ENCODE measurements at places on chromosomes 7 and 10.

GRCh38 chr10:46523962-46524471, 32.4 kb downstream of the GPRIN2 start:
- DNase-seq, result no peak

DNA sequence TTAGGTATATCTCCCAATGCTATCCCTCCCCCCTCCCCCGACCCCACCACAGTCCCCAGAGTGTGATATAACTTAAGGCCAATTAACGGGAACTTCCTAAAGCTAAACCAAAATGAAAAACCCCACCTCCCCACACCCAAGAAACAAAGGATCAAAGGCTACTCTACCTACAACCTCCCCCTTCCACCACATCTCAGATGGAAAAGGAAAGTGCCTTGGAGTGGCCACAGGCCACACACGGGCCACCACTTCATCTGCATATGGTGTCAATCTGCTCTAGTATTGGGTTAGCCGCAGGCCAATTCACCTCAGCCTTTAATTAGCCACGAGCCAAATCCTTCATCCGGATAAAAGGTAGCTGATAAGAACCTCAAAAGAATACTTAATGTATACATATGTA, 19.6 kb downstream of the CSTF2T start:
- DNase-seq, result no peak

DNA sequence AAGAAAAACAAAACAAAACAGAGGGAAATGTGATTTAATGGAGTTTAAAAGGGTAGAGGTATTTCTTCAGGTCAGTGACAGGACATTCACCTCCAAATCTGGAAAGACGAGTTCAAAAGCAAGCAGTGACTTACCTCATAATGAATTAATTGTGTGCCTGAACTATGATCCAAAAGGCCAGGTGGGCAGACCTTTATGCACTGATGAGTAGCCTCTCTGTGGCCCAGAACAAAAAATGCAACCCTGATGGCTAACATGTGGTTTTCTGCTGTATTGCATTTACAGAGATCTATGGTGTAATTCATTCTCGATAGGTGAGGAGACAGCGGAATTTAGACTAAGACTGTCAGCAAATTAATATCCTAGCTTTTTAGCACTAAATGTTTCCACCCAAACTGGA, 142.0 kb downstream of the HDAC9 start:
- DNase-seq, result no peak

DNA sequence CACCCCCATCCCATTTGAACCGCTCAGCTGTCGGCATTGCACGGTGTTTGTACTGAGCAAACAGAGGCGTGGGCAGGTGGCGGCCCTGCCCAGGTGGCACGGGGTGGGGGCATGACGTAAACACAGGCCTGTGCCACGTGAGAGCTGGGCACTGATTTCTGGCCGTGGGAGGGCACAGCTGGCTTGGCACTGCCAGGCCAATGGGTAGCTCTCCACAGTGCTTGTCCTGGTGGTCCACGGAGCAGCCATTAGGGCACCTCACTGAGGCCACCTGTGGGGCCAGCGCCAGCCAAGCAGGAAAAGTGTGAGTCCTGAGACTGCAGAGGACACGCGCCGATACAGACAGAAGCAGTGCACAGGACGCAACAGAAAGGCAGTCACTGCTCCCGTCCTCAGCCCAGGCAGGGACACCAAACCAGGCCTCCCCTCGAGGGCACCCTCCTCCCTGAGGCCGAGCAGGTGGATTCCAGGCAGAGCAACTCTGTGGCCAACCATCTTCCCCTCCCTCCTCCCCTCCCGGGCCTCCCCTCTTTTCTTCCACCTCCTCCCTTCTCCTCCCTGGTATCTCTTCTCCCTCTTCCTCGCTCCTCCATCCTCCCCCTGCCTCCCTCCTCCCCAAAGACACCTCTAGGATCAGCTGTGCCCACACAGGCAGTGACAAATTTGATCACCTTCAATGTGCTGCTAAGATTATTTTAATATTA, 258.7 kb downstream of the ELFN1 start:
- DNase-seq, result no peak

DNA sequence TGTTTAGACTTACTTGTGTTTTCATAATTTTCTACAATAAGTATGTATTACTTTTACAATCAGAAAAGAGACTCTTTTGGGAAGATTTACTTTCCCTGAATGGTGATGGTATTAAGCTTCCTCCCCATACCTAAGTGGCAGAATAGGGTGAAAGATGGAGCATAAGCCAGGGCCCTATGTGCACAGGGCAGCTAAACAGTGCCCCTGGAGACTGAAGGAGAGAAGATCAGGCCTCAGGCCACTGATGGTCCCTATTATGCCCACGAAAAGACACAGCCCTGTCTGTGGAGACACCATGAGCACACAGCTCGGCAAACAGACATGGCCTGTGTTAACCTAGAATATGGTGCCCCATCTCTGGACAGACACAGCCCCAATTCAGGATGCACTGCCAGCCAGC, 139.4 kb downstream of the OAT start:
- no peak for DNase-seq

- DNase-seq, result no peak
These were observed 98.5 kb downstream of the WDR11 start for GRCh38 chr10:120949609-120950031.

- DNase-seq, result no peak
These were observed 30.0 kb downstream of the GTF2IRD1 start for GRCh38 chr7:74483402-74484336.

DNA sequence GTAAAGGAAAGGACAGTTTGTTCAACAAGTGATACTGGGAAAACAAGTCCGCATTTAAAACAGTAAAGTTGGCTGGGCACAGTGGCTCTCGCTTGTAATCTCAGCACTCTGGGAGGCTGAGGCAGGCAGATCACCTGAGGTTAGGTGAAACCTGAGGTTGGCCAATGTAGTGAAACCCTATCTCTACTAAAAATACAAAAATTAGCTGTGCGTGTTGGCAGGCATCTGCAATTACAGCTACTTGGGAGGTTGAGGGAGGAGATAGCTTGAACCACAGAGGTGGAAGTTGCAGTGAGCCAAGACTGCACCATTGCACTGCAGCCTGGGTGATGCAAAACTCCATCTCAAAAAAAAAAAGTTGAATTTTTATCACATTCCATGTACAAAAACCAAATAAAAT, 35.7 kb downstream of the ZNF92 start:
- no peak for DNase-seq

- no peak for DNase-seq
These were observed 57.5 kb upstream of the PTPN12 start for GRCh38 chr7:77479536-77480088.

DNA sequence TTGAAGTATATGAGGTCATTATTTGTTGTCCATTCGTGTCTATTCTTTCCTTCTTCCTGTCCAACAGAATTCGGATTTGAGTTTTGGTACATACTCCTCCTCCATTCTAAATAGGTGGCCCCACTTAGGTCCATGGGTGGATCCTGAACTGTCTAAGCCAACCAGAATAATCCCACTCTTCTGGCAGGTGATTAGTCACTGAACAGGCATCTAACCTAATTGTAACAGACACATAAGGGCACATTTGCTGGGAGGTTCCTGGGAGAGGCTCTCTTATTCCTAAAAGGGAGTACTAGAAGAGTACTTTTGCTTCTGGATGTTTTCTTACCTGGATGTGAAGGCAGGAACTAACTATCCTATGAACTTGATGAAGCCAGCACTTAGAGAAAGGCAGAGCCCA, 16.8 kb downstream of the LRRC72 start:
- DNase-seq, result no peak

DNA sequence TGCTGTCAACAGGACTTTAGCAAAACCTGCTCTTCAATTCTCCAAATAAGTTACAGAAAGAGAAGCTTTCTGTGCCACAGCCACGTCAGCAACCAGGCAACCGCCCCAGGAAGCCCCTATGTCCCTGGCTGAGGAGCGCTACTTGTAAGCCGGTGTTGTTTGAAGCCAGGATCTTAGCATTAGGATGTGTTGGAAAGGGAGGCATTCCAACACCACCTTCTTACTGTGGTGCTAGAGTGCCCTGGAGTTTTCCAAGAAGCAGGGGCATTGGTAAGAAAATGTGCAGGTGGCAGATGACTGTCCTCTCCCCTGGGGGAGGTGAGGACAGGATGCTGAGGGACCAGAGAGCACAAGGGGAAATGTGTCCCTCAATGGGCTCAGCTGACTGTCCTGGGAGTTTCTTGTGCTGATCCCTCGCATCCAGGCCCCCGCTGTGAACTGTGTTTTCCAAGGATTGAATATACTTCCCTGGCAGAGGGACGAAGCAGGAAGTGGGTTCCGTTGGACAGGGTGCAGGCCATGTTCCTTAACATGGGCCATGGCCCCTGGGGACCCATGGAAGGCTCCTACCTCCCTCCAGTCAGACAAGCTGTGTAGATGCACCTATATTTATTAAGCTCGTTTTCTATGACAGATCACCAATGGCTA, 139.6 kb upstream of the GDF10 start:
- no peak for DNase-seq

DNA sequence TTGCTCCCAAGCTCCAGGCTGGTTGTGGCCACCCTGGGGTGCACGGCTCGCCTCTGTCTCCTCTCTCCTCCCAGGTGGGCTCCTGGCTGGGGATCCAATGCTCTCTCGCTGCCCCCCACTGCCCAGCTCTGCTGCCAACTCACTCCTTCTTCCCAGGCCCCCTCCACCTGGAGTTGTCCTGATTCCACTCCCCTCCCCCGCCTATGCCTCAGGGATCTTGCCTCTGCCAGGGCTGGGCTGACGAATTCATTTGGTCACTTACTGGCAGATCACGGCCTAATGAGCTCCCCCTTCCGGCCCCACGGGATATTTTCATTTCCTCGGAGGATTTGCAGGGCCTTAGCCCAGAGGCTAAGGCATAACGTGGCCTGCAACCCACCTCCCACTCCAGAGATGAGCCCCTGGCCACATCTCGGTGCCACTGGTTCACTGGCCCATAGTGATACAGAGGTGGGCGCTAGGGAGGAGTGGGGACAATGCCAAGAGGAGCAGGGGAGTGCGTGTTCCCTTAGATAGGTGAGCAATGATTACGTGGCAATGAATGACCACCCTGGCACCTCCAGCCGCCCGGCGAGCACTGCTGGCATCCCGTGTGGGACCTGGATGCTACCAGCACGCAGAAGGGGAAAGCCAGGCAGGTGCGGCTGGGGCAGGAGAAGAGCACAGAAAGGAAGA, 344.6 kb upstream of the SHH start:
- DNase-seq, result peak; percentile 4

DNA sequence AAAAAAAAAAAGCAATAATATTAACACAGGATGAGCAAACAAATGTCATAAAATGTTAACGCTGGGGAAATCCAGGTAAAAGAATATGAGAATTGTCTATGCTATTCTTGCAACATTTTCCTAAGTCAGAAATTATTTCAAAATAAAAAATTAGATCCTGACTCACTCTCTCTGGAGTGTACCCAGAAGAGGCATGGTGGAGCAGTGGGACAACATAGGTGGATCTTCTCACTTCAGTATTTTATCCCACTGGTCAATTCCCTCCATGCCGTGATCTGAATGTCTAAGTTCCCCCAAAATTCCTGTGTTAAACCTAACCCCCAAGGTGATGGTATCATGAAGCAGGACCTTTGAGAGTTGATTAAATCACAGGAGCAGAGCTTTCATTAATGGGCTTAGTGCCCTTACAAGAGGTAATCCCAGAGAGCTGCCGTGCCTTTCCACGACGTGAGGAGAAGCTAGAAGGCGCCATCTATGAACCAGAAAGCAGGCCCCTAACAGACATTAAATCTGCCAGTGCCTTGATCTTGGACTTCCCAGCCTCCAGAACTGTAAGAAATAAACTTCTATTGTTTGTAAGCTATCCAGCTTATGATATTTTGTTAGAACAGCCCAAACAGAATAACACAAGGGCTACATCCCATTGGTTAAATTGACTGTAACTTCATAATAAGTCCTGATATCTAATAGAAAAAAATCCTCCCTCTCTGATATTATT, 35.2 kb downstream of the USP6NL start:
- DNase-seq, result no peak

DNA sequence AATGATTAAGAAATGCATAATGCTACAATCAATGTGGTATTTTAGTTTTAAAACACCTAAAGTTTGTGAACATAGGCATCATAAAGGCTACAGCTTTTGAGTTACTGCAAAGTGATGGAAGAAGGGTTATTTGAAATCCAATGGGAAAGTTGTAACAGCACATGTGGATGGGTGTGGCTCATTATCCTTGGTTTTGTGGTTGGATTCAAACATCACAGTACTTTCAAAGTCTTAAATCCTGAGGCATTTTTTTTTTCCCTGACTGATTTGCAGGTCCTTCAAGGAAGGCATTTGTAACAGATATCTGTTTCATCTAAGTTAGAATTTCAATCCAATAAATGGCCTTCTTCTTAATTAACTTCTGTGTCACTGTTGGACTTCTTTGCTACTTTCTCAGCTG, 9.8 kb upstream of the SHTN1 start:
- DNase-seq, result no peak

DNA sequence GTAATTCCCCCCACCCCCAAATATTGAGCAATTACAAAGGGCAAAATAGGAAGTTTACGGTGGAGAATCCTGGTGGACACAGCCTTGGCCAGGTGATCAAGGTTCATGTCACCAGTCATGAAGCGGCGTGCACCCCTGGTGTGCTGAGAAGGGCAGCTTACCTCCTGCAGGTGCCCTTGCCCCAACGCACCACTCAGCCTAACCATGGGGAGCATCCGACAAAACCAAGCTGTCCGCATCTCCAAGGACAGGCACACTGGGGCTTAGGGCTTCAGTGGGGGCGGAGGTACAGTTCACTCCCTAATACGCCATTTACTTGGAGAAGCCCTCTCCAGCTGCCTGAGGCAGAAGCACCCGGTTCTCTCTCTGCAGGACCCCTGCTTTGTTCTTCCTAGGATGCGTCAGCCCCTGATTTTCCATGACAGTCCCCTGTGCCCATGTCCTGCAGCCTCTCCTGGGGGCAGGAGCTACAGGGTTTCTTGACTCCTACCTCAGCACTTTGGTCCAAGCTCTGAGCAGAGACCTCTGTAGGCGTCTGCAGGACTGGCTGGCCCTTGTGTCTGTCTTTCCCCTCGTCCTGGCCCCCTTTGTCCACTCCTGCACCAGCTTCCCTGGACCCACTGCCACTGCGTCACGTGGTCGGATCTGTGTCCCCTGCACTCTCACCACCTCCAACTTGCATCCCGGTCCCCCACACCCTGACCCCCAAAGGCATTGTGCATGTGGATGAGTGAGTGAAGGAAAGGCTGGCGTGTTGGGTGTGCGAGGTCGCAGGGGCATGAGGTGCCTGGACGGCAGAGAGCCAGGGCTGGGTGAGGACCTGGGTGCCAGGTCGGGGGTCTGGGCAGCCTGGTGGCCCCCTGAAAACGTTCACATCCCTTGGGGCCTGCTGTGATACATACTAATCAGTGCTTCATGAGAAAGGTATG, 113.7 kb downstream of the LHPP start:
- DNase-seq, result no peak

GRCh38 chr10:13613519-13613918, 26.8 kb downstream of the PRPF18 start:
- no peak for DNase-seq

DNA sequence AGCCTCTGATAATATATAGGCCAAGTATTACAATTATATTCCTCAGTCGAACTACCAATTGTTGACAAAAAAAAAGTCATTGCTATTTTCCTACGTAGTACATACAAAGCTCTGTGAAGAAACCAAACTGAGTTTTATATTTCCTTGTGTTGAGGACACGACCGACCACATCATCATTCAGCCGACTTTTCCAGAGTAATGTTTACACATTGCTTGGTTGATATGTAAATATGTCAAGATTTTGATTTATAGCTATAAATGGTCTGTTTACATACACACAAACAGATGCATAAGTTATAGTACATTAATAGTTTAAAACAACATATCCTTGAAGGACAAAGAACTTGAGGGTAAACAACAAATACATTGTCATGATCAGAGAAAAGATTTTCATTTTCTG, 121.5 kb downstream of the CRPPA start:
- no peak for DNase-seq

Measured in SW 1271 (cell line).